Fibroblast of skin of left biceps (primary cell): ENCODE measurements at places on chromosomes 4 and X.
A peak's percentile ranks its signal among the peaks of the same experiment; 100 is the strongest.

DNA sequence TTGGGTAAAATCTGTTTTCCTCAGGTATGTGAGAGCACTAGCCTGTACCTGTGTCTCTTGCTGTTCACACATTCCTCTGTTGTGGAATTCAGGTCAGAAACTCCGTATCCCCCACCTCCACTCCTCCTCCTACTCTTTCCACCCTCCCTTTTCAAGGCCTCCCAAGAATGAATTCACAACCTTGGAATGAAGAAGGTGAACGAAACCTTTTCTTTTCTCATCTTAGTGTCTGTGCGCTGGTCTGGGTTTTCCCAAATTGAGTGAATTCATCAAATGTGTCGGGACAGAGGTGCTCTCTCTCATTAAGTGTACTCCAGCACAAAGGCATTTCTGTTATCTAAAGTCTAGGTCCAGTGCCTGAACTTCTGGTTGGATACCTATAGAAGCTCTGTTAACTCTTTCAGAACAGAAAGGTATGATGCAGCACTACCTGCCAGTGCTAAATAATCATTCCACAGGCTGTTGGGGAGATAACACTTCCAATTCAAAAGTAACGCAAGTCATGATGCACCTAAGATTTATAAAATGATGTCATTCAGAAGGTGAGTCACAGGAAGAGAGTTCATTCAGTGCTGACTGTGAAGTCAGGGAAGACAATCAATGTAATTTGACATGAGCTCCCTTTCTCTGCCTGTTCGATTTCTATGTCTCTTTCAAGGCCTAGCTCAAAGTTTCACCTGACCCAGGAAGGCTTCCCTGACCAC, 41.9 kb downstream of the COL4A6 start:
- no peak for DNase-seq

DNA sequence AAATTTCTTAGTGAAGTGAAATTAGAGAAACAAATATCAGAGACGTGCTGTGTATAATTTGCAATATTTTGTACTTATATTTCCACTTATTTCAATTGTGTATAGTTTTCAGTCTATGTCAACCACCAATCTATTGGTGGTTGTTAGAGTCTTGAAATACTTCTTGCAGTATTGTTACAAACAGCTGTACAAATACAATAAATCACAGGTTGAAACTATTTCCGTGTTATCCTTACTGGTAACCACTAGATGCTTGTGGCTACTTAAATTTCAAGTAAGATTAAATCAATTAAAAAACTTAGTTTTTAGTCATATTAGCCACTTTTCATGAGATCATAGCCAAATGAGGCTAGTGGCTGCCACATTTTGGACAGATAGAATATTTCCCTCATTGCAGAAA, 520.5 kb downstream of the GBA3 start:
- no peak for DNase-seq

GRCh38 chrX:82934980-82935379, 573.1 kb upstream of the POU3F4 start:
- DNase-seq, result no peak

GRCh38 chr4:153061971-153062370, 125.8 kb downstream of the FHDC1 start:
- DNase-seq, result no peak

DNA sequence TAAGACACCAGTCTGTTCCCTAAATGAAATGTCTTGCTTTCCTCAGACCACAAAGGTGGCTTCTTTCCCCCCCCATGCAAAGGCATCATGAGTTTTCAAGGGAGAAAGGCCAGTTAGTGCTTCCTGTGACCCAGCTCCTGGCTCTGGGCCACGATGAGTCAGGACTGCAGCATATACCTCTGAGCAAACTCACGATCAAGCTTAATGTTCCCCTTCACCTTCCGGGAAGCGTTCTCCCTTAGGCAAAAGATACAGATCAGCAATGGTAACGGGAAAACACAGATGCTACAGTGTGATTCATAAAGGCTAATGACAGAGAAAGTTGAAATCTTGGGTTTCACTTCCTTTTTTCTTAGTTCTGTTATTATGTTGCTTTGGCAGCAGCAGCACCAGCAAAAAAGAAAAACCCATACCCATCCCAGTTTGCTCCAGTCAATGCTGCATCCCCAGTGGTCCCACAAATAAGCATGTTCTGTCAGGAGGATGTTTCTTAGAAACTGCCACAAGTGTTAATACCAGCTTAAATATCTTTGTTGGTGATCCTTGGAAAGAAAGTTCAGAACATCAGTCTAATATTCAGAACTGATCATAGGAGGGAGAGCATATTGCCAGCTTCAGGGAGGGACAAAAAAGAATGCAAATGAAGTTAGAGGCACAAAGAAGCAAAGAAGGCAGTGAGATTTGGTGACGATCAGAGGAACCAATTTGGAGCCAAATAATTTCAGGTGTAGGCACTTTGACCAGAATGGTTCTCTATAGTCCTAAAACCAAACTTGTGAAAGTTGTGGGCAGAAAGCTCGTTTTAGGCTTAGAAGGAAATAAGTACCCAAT, 41.2 kb downstream of the LONRF3 start:
- DNase-seq, result peak; percentile 13

DNA sequence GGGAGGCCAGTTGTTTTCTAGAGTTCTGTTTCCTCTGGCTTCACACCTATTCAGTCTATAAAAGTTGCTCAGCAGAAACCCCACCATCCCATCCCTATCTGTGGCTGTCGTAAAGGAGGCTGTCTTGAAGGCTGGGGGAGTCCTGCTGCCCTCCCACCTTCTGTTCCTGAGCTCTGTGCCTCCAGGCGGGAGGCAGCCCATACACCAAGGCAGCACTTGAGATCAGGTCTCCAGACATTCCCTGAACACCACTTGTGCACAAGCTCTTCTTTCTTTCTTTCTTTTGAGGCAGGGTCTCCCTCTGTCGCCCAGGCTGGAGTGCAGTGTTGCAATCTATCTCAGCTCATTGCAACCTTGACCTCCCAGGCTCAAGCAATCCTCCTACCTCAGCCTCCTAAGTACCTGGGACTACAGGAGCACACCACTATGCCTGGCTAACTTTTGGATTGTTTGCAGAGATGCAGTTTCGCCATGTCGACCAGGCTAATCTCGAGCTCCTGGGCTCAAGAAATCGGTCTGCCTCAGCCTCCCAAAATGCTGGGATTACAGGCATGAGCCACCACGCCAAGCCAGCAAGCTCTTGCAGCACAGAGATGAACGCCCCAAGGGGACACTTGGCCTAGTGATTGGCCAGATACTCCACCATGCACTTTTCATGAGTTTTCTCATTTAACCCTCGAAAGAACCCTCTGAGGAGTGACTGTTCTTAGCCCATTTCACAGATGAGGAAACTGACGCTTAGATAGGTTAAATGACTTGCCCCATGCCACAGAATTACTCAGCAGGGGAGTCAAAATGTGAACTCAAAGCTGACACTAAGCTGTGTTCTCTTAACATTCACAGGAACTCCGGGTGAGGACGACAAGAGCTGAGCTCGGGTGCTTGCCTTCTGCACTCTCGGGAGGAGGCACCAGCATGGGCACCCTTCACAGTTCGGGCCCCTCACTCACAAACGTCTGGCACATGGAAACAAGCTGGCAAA, 55.8 kb upstream of the ENPP6 start:
- no peak for DNase-seq

GRCh38 chr4:40662962-40663604, 33.4 kb upstream of the RBM47 start:
- DNase-seq, result no peak

- no peak for DNase-seq
Measured at GRCh38 chr4:115711575-115711974, 598.2 kb upstream of the NDST4 start.

- no peak for DNase-seq
Measured at GRCh38 chr4:6606465-6607235, 31.7 kb downstream of the MAN2B2 start.

DNA sequence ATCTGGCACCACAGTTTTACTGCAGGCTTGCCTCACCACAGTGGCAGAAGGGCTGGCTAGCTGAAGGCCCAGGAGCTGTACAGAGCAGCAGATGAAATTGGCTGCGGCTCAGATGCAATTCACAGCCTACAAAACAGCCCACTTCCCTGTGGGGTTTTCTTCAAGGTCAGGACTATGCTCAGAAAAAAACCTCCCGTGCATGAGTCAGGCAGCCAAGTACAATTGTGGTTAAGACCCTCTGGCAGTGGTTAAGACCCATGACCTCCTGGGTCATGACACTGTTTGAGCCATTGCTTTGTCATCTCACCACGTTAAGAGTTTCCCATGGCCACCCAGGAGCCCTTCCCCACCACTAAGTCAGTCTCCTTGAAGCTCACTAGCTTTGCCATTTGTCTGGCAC, 276.3 kb downstream of the HNRNPD start:
- no peak for DNase-seq

- no peak for DNase-seq
Measured at GRCh38 chrX:133674726-133675470, 259.6 kb upstream of the GPC4 start.

- no peak for DNase-seq
Measured at GRCh38 chr4:36332782-36333131, 51.3 kb downstream of the DTHD1 start.

DNA sequence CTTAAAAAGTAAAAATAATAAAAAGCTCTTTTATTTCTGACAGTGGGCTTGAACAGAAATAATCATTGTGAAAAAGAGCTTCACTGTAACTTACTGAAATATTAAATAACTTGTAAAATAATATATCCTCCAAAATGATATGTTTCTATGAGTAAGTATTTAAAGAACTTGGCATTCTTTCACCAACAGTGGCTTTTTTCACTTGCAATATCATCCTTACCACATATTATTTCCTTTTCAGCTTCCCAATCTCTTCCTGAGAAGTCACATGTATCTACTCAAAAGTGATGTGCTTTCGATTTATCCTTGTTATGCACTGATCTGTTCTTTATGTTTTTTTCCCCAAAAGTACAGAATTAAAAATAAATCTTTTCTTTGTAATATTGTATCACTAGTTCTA, 2.2 kb upstream of the PCDH18 start:
- DNase-seq, result no peak

DNA sequence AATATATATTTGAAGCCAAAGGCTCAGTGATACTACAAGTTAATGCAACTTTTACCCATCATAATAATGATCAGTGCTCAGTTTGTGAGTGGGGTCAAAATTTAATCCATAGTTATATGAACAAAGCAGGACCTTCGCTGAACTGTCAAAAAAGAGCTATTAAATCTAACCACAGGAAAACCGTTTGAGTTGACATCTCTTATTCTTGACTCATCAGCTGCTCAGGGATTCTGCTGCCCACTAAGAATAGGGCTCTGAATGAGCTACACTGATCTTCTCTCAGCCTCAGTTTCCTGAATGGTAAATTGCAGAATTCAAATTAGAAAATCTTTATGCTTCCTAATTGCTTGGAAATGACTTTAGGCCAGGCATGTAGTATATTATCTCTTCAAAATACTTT, 44.9 kb upstream of the NAP1L5 start:
- DNase-seq, result no peak

DNA sequence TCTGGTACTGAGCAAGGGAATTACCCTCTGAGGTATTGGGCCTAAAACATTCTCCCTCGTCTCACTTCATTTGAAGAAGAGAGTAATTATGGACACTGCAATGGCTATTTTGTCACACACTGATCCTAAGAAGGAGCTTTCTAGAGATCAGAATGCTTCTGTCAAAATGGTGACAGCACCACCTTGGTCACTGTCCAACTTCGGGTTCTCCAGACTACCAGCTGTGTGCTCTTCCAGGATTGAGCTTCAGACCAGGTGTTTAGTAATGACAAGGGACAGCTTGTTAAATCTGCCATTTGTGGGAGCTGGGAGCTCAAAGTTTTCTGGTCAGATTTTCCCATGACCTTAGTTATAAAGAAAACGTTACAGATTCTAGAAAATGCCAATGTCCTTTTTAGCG, 105.4 kb downstream of the POLA1 start:
- no peak for DNase-seq

GRCh38 chr4:31183256-31183655, 463.1 kb downstream of the PCDH7 start:
- DNase-seq, result no peak

GRCh38 chr4:122882857-122883735, 39.3 kb downstream of the NUDT6 start:
- no peak for DNase-seq

GRCh38 chr4:65789341-65789740, 119.1 kb upstream of the EPHA5 start:
- DNase-seq, result no peak

DNA sequence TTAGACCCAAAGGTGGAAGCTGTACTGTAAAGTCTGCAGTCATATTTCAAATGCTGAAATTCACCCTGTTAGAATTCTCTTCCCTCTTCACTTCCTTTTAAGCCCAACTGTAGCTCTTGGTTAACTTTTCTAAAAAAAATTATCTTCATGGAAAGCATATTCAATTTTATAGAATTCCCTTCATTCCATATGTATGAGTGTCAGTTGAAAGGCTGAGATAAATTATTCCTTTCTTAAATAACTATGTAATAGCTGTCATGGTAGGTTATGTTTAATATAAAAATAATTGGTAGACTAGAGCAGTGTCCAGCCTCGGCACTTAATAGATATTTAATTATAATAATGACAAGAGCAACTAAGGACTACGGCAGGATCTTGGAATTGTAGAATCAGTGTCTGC, 16.8 kb upstream of the ARSH start:
- DNase-seq, result no peak

- no peak for DNase-seq
Measured at GRCh38 chr4:80213117-80213815, 16.0 kb downstream of the PRDM8 start.

GRCh38 chr4:3484057-3484973, 21.2 kb downstream of the DOK7 start:
- DNase-seq, result no peak

GRCh38 chr4:84644087-84644486, 61.2 kb downstream of the CDS1 start:
- DNase-seq, result no peak

DNA sequence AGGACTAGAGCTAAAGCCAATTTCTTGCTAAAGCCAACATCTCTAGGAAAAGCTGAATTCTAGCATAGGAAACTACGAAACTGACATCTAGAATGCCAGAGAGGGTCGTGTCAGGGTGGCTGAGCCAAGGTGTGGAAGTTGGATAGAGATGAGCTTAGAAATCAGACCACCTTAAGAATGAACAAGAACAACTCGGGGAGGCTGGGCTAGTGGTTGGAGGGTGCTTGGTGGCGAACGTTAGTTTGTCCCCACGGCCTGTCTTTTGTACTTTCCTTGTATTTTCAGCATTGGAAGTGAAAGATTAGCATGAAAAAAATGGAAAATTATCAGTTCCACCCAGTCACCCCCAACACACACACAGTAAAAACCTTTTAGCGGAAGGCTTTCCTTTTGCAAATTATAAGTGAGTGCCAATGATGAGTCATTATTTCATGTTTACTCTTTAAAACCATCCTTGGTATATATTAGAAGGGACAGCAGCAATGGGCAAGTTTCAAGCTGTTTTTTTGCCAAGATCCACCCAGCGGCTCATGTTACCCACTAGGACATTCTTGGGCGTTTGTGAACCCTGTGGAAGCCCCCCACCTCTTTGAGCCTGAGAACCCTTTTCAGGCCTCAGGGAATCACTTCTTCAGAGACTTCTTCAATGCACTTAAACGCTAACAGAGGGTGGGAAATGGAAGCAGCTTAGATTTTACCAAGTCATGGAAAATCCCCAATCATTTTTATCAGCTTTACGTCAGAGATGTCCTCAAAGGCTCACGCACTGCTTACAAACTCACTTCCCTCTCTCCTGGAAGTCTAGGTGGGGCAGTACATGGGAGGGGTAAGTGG, 4.9 kb upstream of the PPEF1 start:
- DNase-seq, result no peak
